ENCODE measurements at places on chromosomes 6 and 20. TPM values are rescaled to one million over a fixed set of nuclear protein-coding genes. Genes with fewer than 3 reads are reported as not detected.

- DNase-seq = no peak
Measured at GRCh38 chr6:28729501-28730402, 194.0 kb downstream of the TRIM27 start.

GRCh38 chr6:17972978-17973622, 14.3 kb downstream of the KIF13A start:
- no peak for DNase-seq

- DNase-seq = no peak
Measured at GRCh38 chr20:5140195-5140594, 13.4 kb downstream of the CDS2 start.

E2F1 gene
- total RNA-seq = 2.1 TPM

SIRPB2 gene
- total RNA-seq = 5.5 TPM

CLDN20 gene
- total RNA-seq = not detected

DNA sequence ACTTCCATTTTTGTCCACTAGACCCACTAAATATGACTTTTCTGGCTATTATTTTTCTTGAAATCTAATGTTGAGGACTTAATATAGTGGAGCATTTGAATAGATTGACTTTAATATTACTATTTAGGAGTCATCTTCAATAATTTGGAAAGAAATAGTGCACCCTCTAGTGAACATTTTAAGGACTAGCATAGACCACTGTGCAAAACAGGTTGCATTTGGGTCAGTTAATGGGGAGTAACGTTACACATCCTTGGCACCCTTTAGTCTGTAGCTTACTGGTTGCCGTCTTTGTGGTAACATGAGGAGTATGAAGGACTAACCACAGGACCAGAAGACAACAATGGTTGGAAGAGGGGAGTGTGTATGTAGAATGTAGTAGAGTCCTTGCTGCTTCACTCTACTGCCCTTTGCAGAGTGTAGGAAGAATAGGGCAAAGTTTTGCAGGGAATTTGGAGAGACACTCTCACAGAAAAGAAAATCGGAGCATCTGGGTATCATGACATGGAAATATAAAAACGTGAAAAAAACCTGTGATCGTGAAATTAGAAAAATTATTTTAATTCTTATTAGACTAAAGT, 25.2 kb downstream of the RFPL4B start:
- no peak for DNase-seq

GRCh38 chr6:56529594-56530191, 113.0 kb downstream of the DST start:
- no peak for DNase-seq
